ENCODE measurements at places on chromosomes 7 and 10.

DNA sequence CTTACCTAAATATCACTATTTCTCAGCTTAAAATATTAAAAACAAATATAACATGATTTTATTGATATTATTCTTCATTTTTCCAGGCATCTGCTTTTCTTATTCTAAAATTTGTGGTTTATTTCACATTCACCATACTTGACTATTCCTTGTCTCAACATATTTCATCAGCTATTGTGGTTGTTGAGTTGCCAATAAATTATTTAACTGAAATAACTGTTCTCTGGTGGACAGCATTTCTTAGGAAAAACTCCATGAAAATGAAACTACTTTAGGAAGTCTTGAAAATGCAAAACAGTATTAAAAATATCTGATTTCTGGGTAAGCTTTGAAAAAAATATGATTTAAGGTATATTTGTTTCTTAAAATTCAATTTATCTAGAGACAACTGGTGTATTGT is 122.9 kb upstream of the SEMA3A start:
- no peak for DNase-seq

GRCh38 chr10:5076615-5077014 is 17.6 kb upstream of the AKR1C3 start:
- no peak for DNase-seq

- DNase-seq = no peak
Observed at GRCh38 chr7:107304636-107305035, 135.8 kb downstream of the HBP1 start.

GRCh38 chr10:110860576-110861241 is 11.0 kb upstream of the PDCD4 start:
- no peak for DNase-seq

DNA sequence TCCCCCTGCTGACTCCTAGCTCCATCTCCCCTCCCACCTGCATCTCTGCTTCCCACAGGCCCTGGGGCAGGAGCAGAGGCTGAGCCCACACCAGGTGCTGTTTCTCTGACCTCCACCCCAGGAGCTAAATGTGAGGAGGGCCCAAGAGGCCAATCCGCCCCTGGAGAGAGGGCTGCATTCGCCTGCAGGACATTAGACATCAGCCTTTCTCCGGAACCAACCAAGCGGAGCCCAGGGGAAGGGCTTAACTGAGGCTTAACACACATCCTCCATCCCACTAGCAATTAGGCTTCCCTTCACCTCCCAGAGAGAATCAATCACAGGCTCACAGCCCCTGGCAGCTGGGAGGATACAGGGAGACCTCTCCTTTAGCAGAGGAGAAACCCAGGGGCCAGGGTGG is 50.5 kb downstream of the SH3PXD2A start:
- DNase-seq = no peak

- DNase-seq = no peak
Observed at GRCh38 chr10:97597778-97598177, 8.3 kb downstream of the C10orf62 start.

GRCh38 chr7:23894892-23895569 is 185.0 kb downstream of the STK31 start:
- no peak for DNase-seq

DNA sequence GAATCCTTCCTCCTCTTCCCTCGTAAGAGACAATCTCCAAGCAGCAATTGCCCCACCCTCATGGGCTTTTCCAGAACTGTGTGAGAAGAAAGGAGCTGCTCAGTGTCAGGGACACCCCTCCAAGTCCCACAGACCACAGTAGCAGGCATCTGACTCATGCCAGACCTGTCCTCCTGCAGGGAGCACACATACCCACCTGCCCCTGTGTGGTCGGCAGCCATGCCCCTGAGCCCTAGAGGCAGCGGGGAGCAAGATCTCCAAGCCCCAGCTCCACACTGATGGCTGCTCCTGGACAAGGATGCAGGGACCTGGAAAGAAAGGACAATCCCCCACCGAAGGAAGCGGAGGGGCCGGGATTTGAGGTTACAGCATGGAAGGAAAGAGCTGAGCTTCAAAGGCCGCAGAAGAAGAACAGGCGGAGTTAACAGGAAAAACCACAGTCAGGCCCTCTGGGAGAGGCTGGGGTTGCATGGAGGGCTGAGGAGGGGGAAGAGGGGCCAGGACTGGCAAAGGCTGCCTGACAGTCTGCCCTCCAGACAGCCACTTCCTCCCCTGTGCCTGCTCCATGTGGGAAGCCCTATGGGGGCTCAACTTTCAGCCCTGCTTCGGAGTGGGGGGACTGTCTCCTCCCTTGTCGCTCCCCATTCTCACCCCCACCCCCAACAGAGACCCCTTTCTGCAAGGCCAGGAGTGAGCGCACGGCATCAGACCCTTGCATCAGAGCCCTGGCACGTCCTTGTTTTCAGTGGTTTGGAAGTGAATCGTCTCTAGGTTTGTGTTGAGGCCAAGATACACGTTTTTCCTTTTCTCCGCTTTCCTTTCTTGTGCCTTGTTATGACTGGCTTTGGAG is 46.8 kb downstream of the ASB13 start:
- DNase-seq = no peak

DNA sequence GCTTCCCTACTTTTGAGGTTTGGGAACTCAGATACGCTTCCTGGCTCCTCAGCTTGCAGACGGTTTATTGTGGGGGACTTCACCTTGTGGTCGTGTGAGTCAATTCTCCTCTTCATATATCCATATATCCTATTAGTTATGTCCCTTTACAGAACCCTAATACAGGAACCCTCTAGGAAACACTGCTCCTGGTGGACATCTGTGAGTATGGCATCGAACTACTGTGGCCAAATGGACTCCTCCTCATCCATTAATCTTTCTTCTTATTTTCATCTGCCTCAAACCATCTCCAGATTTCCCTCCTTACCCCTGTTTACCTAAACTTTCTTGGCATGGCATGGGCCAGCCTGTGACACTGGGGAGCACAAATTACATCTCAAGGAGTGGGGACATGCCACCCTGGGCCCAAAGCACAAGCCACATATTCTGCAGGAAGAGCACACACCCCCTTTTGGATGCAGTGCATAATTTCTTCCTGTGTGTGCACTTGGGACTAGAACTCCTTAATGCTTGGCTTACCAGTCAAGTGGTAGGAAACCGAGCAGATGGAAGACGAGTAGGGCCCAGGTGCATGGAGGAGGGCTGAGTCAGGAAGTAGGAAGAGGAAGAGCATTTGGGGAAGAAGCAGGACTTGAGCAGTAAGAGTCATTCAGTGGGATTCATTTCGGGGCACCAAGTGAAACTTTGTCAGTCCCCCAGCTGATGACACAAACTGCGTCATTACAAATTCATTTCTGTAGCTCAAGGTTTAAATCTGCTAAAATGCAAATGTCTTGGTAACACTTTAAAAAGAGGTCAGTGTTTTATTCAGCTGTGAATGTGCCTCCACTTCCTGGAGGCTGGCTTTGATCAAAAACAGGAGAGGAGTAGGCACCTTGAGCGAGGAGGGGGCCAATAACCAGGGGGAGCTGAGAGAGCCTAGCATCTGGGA is 80.8 kb upstream of the PLXNA4 start:
- DNase-seq = no peak

GRCh38 chr7:132393789-132394261 is 182.4 kb downstream of the PLXNA4 start:
- DNase-seq = no peak

GRCh38 chr10:62467527-62467926 is 93.4 kb downstream of the ZNF365 start:
- DNase-seq = no peak

- no peak for DNase-seq
Observed at GRCh38 chr10:117531371-117532002, 11.1 kb upstream of the EMX2 start.

DNA sequence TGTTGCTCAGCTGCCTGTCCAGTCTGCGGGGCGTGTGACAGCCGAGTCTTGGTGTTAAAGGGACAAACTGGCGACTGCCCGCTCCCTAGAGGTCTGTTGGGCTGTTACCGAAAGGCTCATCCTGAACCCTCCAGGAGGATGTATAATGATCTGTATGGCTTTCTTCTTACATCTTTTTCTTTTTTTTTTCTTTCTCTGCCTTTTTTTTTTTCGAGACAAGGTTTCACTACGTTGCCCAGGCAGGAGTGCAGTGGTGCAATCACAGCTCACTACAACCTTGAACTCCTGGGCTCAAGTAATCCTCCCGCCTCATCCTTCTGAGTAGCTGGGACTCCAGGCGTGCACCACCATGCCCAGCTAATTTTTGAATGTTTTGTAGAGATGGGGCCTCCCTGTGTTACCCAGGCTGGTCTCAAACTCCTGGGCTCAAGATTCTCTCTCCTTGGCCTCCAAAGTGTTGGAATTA is 857 bp downstream of the INTS15 start:
- no peak for DNase-seq

DNA sequence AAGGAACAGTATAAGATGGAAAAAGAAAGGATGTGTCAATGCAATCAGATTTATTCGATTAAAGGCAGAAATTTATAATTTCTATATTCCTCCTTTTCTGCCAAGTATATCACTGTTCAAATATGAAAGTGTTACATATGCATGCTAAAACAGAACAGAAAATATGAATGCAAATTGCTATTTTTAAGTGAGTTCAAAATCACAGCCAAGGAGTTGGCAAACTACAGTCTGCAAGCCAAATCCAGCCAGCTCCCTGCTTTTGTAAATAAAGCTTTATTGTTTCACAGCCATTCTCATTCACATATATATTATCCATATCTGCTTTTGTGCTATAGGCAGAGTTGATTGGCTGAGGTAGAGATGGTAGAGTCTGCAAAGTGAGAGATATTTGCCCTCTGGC is 747.2 kb downstream of the ANKRD7 start:
- DNase-seq = no peak

GRCh38 chr10:29151005-29151404 is 137.9 kb upstream of the LYZL1 start:
- DNase-seq = no peak

DNA sequence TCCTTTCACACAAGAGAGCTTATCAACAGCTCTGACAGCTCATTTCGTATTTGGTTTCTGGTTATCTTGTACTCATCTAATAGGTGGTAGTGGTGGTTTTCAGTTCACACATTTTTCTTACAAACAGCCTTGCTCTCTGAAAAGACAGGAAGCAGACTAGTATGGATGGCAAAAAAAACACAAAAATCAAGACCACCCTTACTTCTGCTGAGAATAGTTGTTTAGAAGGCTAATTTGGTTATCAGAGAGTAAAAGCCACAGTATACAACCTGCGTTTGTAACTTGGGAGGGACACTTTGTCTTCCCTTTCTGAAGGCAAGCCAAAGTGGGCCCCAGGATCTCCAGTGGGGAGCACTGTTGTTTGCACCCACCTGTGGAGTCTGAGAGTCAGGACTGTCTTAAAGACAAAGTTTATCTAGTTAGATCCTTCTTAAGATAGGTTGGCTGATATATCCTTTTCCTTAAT is 68.0 kb downstream of the PIP4K2A start:
- DNase-seq = no peak

DNA sequence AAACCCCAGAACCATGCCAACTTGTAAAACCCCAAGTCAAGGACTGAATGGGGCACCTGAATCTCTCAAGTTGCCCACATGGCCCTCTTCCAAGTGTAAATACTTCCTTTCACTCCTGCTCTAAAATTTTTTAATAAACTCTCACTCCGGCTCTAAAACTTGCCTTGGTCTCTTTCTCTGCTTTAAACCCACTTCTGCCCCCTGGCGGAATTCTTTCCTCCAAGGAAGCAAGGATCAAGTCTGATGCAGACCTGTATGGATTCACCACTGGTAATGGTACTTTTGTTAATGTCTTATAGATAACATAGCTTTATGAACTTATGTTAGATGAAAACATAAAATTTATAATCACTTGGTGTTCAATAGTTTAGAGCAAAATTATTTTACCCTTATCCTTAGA is 33.8 kb downstream of the SLC16A9 start:
- DNase-seq = no peak

GRCh38 chr7:157352516-157352915 is 15.7 kb downstream of the DNAJB6 start:
- no peak for DNase-seq

DNA sequence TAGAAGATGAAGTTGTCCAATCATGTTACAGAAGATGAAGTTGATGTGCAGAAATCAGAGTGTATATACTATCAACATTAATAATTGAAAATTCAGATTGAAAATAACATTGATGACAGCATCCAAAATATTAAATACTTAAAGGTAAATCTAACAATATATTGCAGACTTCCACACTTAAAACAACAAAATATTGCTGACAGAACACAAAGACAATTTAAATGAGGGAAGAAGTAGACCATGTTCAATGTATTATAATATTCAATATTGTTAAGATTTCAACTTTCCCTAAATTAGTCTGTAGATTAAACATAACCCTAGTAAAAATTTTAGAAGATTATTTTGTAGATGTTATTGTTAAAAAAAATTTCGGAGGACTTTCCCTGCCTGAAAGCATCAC is 151.9 kb downstream of the PON1 start:
- DNase-seq = no peak

- no peak for DNase-seq
Observed at GRCh38 chr7:98458090-98458875, 57.4 kb upstream of the BAIAP2L1 start.

GRCh38 chr10:12412666-12413368 is 63.5 kb downstream of the CAMK1D start:
- DNase-seq = no peak

DNA sequence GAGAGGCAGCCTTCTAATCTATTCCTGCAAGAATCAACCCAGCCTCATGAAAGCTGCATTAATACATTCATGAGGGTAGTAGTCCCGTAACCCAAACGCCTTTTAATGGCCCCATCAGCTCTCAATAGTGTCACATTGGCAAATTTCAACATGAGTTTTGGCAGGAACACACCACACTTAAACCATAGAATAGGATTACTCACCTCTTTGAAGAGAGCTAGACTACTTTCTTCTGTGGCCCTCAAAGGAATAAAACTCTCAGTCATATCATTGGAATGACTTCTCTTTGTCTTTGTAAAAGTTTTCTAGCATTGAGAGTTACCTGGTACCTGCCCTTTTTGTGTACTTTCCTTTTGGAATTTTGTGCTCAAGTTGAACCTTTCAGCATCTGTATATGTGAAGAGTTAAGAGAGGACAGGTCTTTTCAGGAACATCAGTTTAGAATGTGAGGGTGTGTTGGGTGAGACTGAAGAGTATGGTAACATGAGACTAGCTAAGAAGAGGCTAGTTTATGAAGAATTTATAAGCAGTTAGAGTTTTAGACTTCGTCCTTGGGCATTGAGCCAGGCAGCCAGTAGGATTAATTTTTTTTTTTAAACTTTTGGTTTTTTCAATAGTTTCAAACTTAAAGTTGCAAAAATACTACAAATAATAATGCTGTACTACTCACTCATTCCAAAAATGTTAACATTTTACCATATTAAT is 92.6 kb downstream of the MLLT10 start:
- peak; percentile 16 for DNase-seq

- DNase-seq = no peak
Observed at GRCh38 chr10:99682752-99683151, 23.4 kb downstream of the ENTPD7 start.

- DNase-seq = no peak
Observed at GRCh38 chr7:10977113-10977512, 3.4 kb downstream of the PHF14 start.

DNA sequence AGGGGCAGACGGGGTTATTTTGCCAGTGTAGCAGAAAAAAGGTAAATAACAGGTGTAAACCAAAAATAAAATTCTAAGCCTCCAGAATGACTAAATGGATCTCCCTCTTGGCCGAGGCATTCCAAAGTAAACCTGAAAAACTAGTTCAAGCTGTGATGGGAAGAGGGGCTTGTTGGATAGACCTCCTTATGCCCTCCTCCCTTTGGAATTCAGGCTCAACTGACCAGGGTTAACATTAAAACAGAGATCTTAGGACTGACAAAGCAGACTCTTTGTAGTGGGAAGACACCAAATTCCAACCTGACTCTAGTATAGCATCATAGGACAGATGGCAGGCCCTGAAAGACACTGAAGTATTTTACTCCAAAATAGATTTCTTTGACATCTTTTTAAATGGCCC is 113.8 kb upstream of the ITGB1 start:
- no peak for DNase-seq

GRCh38 chr7:40622941-40623501 is 488.2 kb downstream of the SUGCT start:
- no peak for DNase-seq
